ENCODE measurements at places on chromosomes 7 and 10. TPM values are rescaled to one million over a fixed set of nuclear protein-coding genes. Genes with fewer than 3 reads are reported as not detected.

Gene TAS2R3
- 1.0 TPM for total RNA-seq

GRCh38 chr7:77327067-77327931 is 88.8 kb downstream of the GSAP start:
- no peak for DNase-seq

DNA sequence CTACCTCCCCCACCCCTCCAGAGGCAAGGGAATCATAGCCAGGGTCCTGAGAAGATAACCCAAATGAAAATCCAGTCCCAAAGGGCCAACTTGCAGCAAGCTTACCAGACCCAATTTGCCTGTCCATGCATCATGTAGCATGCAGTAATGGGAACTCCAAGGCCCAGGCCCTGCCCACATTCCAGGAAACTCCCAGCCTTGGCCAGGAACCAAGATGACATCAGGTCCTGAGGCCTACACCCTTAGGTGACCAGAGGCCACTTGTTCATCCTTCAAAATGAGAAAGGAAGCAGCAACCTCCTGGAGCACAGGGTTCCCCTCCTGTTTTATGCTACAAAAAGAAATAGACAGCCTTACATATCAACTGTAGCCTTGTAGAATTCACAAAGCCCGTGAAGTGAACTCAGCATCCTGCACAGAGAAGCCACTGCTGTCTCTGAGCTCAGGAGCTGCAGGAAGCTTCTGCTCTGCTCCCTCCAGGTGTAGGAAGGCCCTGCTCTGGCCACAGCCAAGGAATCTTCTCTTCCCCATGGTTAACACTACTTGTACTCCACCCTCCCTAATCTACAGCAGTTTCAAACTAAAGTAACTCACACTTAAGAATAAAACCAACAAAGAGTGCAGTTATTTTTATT is 30.3 kb upstream of the GRB10 start:
- no peak for DNase-seq

DNA sequence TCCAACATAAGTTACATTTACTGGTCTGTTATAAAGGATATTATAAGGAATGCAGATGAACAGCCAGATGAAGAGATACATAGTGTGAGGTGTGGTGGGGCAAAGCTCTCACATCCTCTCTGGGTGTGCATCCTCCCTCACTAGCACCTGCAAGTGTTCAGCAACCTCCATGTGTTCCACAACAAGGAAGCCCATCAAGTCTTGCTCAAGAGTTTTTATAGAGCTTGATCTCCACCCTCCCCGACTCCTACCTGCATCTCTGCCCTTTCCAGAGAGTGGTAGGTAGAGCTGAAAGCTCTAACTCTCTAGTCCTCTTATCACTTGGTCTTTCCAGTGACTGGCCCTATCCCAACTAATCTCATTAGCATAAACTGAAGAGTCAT is 12.5 kb upstream of the GHITM start:
- no peak for DNase-seq

Gene ITPRID1
- not detected for total RNA-seq

- DNase-seq = no peak
Measured at GRCh38 chr7:134449680-134450079, 9.2 kb downstream of the AKR1B1 start.

GRCh38 chr7:49780953-49781352 is 7.5 kb downstream of the VWC2 start:
- no peak for DNase-seq

- DNase-seq = no peak
Measured at GRCh38 chr7:12923971-12924370, 236.5 kb downstream of the ARL4A start.

GRCh38 chr7:140649556-140650205 is 9.1 kb upstream of the DENND2A start:
- DNase-seq = no peak
